ENCODE measurements at places on chromosomes 2 and 18.

- no peak for DNase-seq
These were observed 222.4 kb downstream of the BCL2 start for GRCh38 chr18:63097178-63097577.

DNA sequence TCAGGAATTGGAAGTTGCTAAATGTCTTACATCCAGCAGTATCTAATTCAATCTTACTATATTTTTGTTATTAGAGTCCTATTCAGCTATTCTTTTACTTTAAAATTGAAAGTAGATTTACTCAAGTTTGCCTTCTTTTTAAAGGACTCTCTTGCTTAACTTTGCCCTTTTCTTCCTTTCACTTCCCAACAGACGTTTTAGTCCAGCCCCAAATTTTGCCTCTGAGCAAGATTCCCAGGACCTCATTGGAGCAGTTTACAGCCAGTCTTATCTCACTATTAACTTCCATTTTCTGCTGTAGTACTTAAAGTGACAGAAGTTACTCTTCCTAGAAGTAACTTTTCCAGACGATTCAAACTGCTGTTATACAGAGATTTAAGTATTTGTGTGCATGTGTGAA, 1.7 kb upstream of the PRKD3 start:
- no peak for DNase-seq

DNA sequence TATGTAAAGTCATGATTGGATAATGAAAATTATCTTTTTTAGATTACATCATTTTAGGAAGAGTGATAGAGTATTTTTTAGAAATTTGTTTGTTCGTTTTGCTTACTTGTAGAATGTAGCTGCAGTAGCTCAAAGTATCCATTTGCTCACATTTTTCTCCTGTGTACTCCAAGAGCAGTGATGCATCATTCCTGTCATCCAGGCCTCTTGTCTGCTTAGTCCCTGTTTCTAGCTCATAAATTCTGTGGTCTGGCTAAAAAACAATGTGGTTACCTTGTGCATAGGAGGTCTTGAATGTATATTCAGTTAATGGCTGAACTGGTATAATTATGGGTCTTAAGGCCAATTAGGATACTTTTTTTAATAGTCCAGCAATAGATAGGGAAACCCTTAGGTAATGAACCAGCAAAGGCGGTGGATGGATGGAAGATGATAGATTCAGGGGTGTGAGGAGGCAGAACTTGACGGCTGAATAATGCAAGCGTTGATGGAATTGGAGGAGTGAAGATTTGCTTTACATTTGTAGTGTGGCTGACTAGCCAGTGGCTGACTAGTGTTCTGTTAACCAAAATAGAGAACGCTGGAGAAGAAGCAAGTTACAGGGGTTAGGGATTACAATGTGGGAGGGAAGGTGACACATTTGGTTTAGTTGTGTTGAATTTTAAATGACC, 145.0 kb downstream of the ZNF407 start:
- no peak for DNase-seq

- DNase-seq: no peak
These were observed 39.8 kb upstream of the CABLES1 start for GRCh38 chr18:23095463-23095862.

- no peak for DNase-seq
These were observed 303.7 kb downstream of the TRIB2 start for GRCh38 chr2:13020469-13020868.

- no peak for DNase-seq
These were observed 66.2 kb downstream of the MAIP1 start for GRCh38 chr2:200021449-200022114.

GRCh38 chr2:153519257-153519875, 40.8 kb upstream of the RPRM start:
- DNase-seq: no peak

GRCh38 chr2:114316532-114317300, 125.7 kb upstream of the DPP10 start:
- DNase-seq: no peak

DNA sequence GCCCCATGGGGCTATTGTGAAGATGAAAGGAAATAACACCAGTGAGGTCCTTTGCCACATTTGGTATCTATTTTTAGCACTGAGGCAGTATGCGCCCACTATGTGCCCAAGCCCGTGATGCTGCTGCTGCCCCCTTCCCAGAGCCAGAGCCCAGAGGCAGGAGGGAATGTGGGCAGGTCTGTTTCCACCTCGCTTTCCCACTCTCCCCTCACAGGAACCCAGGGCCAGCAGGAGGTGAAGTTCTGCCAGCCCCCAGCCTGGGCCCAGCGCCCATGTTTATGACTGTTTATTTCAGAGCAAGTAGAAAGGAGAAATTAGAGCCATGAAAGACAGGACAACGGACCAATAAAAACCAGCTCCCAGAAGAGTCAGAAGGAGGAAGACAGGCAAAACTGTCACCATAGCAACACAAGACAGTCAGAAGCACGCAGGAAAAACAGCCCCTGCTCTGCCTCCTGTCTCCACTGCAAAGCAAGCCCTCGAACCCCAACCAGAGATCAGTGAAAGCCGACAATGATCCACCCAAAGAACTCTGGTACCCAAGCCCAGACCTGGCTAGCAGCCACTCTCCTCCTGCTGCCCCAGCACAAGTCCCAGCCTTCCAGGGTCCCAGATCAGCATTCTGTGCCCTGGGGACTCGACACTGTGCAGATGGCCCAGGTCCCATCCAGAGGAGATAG, 1.4 kb downstream of the CYRIA start:
- DNase-seq: peak; percentile 58

DNA sequence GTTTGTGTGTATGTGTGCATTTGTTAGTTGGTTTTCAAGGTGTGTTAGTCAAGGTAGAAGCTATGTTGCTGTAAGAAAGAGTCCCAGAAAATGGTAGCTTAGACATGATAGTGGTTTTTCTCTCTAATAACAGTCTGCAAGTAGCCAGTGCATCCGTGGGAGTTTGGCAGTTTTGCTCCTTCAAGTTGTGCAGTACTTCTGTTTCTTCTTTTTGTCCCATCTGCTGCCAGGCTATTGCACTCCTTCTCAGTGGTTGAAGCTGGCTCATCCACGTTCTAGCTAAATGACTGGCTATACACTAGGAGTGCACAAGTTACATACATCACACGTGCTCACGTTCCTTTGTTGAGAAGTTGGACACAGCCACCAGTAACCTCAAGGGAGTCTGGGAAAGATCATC, 134.7 kb downstream of the ASXL3 start:
- no peak for DNase-seq

GRCh38 chr2:15494877-15495276, 66.3 kb downstream of the NBAS start:
- DNase-seq: no peak

- no peak for DNase-seq
These were observed 56.6 kb downstream of the THNSL2 start for GRCh38 chr2:88226754-88227153.

DNA sequence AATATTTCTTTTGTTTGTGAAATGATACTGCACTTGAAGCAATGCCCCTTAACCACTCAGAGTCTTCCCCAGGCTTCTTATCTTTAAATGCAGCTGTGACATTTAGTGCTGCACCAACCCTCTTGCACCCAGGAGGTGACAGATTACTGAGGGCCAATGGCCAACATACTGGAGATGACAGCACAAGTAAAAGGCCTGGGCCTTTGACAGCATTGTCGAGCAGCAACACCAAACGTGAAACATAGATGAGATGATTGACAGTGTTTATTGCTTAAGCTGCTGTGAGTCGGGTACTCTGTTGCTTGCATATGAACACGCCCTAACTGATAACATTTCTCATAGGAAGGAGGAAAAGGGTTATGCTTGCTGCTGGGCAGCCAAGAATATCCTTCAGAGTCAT, 80.3 kb downstream of the THNSL2 start:
- no peak for DNase-seq

- DNase-seq: no peak
These were observed 116.0 kb downstream of the COPS8 start for GRCh38 chr2:237201461-237202287.

GRCh38 chr2:232343821-232344220, 34.7 kb upstream of the ALPP start:
- DNase-seq: no peak

GRCh38 chr2:227313310-227313709, 11.7 kb upstream of the MFF start:
- no peak for DNase-seq

DNA sequence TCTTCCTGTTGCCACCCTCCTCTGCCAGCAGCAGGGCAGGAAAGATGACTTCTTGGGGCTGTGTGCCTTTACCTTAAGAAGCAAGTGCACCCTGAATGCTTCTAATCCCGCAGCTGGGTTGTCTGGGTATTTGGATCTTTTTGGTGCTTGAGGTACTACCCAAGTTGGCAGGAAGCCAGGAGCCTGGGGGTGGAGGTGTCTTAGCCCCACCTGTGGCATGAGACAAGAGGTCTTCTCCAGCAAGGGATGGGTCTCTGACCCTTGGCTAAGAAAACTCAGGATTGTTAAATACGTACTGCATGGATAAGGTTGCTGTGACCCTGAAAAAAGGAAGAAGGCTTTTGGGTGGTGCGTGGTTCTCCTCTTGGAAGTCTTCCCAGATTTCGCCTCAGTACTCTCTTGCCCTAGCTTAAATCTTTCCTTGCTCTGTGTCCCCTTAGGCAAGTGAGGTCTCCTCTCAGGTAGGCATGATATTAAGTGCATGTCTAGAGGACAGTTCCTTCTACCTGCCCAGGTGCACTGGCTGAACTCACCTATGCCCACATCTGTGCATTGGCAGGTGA, 4.3 kb downstream of the HPCAL1 start:
- DNase-seq: no peak

- DNase-seq: no peak
These were observed 463.8 kb upstream of the GCFC2 start for GRCh38 chr2:76174505-76174904.

- no peak for DNase-seq
These were observed 15.9 kb upstream of the CRIM1 start for GRCh38 chr2:36339607-36340218.

- DNase-seq: no peak
These were observed 54.2 kb upstream of the CTDP1 start for GRCh38 chr18:79625195-79625923.

GRCh38 chr2:145728511-145728910, 1208.6 kb upstream of the ZEB2 start:
- DNase-seq: no peak

DNA sequence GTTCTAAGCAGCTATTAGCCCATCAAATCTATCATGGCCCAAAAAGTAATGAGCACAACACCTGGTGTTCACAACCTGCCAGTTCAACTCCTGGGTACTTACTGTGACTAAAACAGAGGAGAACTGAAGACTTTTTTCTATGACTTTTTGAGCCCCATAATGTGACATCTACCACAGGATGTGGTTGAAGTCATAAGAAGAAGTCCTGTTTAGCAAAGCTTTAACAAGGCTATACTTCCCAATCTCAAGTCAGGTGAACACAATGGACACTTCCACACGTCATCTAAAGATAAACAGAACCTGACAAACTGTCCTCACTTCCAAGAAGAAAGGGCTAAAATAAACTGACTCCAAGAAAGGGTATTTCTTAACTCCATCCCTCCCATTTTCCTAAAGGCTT, 138.8 kb downstream of the ATAD2B start:
- no peak for DNase-seq

GRCh38 chr2:217799563-217800432, 203.0 kb downstream of the TNS1 start:
- no peak for DNase-seq

DNA sequence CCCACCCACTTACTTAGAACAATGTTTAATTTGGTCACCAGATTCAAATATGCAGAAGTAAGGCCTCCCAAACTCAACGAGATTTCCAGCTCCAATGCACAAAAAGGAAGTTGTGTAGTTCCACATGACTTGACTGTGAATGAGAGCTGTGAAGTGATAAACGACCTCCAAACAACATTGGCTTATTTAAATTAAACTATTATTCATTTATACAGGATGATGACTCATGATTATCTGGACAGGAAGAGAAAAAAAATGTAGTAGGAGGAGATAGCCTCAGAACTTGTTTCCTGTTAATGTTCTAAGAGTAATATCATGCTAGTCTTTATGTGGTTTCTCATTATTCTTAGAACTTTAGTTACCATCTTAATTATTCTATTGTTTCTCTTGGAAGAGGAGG, 237.3 kb downstream of the C1D start:
- no peak for DNase-seq

- DNase-seq: no peak
These were observed 506.6 kb downstream of the ERBB4 start for GRCh38 chr2:212032032-212032431.

GRCh38 chr2:65397122-65397521, 35.3 kb downstream of the SPRED2 start:
- DNase-seq: no peak

DNA sequence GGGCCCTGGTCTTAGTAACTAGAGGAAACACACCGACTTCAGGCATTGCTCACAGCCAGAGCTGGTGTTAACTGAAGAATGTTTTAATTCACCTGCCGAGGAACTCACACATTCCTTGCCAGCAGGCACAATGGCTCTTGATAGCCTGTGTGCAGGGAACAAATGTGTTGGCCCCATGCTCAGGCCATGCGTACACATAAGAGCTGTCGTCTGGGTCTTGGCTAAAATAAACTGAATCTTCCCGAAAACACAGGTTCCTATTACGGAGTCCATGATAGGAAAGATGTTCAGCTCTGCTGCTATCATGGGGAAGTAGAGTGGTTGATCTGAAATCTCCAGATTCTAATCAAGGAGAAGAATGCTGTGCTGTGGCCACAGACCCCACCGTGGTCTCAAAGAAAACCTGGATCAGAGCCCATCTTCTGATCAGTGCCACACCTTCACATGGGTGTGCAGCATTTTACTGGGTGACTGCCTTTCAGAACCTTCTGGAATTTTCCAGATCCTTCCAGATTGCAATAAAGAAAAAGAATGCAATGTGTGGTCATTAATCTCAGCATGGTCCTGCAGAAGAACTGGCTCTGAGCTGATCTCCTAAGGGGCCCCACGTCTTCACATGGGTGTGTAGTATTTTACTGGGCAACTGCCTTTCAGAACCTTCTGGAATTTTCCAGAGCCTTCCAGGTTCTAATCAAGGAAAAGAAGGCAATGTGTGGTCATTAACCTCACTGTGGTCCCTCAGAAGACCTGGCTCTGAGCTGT, 17.2 kb downstream of the MBP start:
- no peak for DNase-seq

DNA sequence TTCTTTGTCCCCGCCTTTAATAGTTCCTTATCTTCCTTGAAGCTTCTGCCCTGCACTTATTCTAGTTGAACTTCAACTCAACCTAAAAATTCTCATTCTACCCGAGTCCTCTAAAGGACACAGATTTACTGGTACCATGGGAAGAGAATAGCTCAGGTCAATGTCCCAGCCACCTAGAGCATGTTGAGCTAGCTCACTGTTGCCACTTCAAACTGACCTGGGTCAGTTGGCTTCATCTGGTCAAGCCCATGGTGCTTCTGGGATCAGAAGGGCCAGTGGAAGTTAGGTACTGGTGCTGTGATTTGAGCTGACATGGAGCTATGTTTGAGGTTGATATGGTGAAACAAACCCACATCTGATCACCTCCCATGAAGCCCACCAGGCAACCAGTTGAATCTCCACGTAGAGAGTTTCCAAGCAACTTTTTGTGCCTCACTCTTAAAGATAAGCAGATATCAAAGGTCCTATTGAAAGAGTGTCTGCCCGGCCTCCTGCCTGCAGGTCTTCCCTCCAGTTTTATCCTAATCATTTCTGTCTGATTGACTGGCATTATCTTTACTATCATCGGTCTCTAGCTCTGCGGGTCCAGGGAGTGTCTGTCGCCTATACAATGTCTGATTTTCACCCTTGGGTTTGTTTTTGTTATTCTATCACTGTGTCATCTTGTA, 17.2 kb downstream of the GREB1 start:
- DNase-seq: no peak
